ENCODE measurements at places on chromosomes 5 and 9.
A peak's percentile ranks its signal among the peaks of the same experiment; 100 is the strongest.

- DNase-seq = no peak
Measured at GRCh38 chr5:83414601-83415000, 56.9 kb upstream of the VCAN start.

GRCh38 chr5:162888268-162888667, 549.1 kb upstream of the CCNG1 start:
- DNase-seq = no peak

DNA sequence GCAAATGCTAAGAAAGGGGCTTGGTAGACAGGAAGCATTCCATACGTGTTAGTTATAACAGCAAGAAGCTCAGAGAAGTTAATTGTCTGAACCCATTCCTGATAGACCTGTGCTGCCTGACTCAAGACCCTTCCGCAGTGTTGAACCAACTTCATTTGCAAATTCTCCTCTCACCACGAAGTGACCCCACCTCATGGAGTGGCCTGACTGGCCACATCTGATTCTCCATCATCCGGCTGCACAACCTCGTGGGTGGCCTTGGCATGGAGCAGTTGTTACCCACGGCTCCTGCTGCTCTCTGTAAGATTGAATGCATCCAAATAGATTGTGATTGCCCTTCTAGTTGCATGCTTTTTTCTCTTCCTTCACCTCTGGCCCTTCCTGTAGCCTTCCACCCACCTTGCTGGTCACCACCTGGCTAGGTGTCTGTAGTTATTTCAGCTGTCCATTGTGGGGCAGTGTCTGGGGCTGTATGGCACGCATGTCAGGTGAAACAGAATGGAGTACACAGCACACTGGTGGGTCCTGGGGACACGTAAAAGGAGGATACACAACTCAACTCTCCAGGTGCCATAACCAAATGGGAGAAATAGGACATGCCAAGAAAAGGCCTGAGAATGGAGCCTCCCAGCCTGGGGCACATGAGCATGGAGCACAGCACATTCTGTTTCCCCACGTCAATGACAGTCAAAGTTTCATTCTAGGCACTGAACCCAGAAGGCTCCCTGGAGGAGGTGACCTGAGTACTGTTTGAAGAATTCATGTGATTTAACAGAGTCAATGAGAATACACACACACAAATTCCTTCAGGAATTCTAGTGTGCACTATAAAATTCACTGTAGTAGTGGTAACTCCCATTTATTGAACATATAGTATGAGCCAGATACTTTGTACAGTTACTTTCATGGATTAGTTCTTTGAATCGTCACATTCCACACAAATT, 70.5 kb upstream of the PTCH1 start:
- no peak for DNase-seq

GRCh38 chr5:174426388-174426787, 298.0 kb upstream of the MSX2 start:
- DNase-seq = no peak

DNA sequence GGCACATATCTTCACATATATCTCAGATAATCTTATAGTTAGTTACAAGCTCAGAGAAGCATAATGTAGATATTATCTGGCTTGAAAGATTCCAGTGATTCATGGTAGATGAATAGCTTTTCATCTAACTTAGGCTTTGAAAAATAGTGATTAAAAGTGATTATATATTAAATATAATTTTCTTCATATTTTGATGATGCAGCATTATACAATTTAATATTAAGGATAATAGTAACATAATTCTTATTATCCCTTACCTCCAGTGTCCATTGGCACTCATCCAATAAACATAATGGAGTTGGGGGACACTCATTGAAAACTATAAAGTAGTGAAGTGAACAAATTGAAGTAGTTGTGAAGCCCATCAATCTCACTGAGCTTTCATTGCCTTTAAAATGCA, 35.8 kb downstream of the NMUR2 start:
- DNase-seq = no peak

GRCh38 chr9:108994695-108995094, 18.6 kb downstream of the CTNNAL1 start:
- DNase-seq = no peak

- DNase-seq = no peak
Measured at GRCh38 chr5:57784121-57784520, 301.5 kb upstream of the ACTBL2 start.

DNA sequence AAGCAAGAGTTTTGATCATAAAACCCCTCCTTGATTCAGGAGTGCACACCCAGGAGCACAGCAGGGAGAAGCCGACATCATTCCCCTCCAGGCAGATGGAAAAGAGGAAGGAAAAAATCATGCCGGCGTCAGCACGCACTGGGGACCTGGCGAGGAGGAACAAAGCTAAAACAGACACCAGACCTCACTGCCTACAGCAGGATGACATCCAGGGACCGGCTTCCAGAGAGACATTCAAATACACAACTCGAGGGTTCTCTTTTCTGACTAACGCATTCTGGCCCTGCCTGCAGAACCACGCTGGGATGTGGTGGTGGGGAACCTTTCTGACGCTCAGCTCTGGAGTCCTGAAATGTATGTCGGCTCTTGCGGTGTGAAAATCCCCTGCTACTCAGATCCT, 2.7 kb downstream of the UBAC1 start:
- no peak for DNase-seq

DNA sequence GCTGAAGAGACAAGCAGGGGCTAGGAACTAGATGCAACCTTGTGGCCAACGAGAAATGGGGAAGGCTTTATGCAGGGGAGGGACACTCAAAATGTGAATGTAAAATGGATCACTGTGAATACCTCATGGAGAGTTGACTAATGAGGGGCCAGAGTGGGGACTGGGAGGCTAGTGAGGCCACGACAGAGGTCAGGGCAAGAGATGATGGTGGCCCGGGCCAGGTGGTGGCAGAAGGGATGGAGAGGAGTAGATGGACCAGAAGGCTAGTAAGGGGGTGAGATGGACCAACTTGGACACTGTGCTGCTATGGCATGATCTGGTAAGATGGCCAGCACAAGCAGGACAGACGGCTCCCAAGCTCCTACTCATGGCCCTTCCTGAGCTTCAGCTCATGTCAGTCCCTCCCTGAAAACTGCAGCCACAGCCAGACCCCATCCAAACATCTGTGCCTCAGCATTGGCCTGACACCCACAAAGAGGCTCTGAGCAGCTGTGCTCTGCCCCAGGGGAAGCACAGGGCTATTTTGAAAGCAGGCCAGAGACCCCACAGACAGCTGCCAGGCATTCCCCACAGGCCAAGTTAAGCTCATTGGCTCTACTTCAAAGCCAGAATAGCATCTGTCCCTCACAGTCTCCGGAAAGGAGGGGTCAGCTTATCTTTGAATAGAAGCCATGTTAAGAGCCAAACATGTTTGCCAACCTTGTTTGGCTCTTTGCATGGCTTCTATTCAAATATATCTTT, 22.1 kb downstream of the P4HA2 start:
- DNase-seq = no peak

DNA sequence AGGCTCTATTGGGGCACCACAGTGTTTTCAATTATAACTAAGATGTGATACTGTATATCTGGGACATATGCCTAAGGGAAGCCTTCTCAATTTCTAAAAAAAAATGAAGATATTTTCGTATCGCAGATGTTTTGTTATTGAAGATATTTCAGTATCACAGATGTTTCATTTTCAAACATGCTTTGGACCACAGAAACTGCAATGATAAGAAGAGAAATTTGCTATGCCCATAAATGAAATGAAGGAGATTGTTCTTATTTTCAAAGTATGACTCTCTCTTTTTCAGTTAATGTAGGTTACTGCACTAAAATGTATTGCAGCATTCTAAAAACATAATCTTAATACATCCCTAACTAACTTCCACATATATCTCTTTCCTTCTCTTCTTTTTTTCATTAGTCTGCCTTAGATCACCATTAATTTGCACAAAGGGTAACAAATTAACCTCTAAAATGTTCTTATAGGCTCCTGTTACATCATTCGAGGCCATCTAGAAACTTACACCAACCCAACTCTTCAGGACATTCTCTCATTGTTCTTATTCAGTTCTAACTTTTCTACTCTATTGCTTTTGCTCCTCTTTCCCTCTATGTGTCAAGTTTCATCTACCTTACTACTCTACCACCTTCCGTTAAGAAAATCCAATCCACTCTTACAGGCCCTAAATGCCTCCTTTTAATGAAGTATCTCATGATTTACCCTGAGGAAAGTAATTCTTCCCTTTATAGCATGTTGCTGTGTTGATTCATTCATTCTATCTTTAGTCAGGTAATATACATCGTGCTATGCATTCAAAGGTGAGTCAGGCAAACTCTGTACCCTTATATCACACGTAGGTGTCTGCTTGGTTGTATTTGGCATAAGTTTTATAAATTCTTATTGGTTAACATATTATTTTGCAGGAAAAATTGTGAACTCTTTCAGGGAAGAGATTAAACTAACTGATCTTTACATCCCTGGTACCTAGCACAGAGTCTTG, 70.5 kb downstream of the ST8SIA4 start:
- no peak for DNase-seq

- no peak for DNase-seq
Measured at GRCh38 chr9:124267271-124267807, 9.6 kb downstream of the NEK6 start.

DNA sequence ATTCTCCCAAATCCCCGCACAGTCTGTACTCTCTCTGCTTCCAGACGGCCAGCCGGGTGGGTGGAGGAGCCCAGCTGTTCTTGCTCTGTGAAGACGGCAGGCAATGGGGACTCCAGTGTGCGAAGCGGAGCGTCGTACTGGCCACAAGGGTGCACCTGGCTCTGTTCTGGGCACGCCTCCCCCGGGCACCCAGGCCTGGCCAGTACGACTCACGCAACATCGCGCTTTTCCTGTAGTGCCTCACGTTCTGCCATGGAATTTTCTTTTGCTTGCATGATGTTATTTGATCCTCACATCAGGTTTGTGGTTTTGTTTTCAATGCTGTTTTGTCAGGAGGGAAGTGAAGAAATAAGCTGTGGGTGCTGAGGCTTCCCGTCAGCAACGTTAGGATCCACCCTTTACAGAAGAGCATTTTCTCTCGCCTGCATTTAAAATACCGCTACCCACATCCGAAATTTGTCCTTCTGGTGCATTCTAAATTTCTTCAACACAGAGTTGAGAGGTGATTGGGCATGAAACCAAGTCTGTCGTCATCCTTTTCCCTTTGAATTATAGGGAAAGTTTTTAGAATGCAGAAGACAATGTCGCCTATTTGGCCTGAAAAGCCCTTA, 311.7 kb downstream of the TRIM36 start:
- DNase-seq = no peak

DNA sequence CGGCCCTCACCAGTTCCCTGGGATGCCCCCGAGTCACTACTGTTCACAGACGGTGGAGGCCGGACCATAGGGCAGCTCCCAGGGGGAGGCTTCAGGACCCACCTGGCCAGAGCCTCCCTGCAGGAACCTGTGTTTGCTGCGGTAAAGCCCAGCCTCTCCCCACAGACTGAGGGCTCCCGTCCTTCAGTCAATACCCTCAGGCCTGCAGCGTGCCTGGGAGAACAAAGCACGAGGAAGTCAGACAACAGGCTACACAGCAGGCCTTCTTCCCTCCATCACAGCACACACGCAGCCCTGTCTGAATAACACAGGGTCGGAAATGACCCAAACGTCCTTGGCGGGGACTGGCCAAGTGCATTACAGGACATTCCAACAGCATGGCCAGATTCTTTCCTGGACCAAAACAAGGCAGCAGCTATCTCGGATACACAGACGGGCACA, 34.4 kb downstream of the COL23A1 start:
- no peak for DNase-seq

- DNase-seq = no peak
Measured at GRCh38 chr9:15136646-15137045, 170.4 kb downstream of the TTC39B start.

- DNase-seq = no peak
Measured at GRCh38 chr9:15276328-15276938, 30.6 kb downstream of the TTC39B start.

- DNase-seq = no peak
Measured at GRCh38 chr5:142193114-142193428, 84.5 kb downstream of the NDFIP1 start.

GRCh38 chr5:180305481-180305880, 13.6 kb upstream of the MAPK9 start:
- DNase-seq = no peak

GRCh38 chr9:90103771-90104170, 499.0 kb downstream of the GADD45G start:
- DNase-seq = no peak

DNA sequence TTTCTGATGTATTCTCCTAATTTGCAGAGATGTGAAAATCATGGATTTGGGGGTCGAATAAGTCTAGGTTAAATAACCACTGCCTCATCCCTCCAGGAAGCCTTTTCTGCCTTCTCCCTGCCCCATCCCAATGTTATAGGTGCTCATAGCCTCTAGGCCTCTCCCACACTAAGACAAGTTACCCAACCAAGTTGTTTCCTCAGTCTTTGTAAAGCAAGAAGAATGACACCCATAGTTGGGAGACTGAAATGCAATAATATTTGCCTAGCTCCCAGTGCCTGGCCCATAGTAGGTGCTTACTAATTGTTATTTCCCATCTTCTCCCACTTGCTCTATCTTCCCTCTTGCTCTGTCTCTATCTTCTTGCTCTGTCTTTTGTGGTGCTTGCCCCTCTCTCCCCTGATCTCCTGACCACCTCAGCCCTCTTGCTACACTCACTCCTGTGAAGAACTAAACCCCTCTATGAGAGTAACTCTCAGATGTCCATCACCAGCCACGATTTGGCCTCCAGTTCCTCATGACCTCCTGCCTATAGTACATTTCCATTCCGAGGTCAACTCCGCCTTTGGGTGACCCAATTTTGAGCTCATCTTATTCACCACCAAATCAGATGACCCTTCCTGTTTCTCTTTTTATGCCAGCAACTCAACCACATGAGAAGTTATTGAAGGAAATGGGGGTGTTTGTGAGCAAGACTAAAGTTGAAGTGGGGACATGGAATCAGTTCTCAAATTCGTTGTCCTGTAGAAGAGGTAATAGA, 7.0 kb downstream of the AFAP1L1 start:
- no peak for DNase-seq

GRCh38 chr9:28234894-28235277, 661.6 kb upstream of the C9orf72 start:
- no peak for DNase-seq

- no peak for DNase-seq
Measured at GRCh38 chr5:114419959-114420358, 58.1 kb downstream of the KCNN2 start.

GRCh38 chr5:115423541-115423940, 121.0 kb downstream of the FEM1C start:
- no peak for DNase-seq

- peak; percentile 72 for DNase-seq
Measured at GRCh38 chr9:113516840-113517577, 53.5 kb downstream of the RGS3 start.

DNA sequence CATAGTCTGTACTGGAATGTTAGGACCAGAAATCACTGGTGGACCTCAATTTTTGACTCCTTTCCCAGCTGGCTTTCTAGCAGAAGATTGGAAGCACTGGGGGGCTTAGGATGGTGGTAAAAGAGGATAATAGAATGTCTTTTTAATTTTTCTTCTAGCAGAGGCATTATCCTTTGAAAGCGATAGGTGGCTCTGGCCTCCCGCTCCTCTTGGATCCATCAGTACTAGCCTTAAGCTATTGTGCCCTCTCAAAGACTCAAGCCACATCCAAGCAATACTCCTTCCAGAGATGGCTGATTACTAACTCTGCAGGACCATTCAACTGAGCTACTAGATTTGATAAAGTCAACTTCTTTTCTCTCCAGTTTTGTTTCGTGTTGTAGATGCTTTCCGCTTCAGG, 610.6 kb downstream of the CDH12 start:
- no peak for DNase-seq

- no peak for DNase-seq
Measured at GRCh38 chr5:113202746-113203716, 226.4 kb downstream of the DCP2 start.

Measured in activated T-cell treated with anti-CD3 and anti-CD28 coated beads for 48 hours (primary cell).